Caki2 (cell line): ENCODE measurements at places on chromosomes 4 and X. TPM values are rescaled to one million over a fixed set of nuclear protein-coding genes. Genes with fewer than 3 reads are reported as not detected.

GRCh38 chr4:17584521-17585213, 7.7 kb downstream of the LAP3 start:
- no peak for DNase-seq

GRCh38 chr4:109738104-109738872, 8.4 kb upstream of the PLA2G12A start:
- DNase-seq, result no peak

Gene FOXO4
- 0.41 and 1.3 TPM in 2 replicates for total RNA-seq

Gene NEXMIF
- total RNA-seq, result not detected in 2 replicates

Gene RAB41
- not detected in 2 replicates for total RNA-seq

Gene RPA4
- total RNA-seq, result not detected in 2 replicates

Gene ACOT9
- total RNA-seq, result 46.0 and 49.0 TPM in 2 replicates
